Stimulated activated CD8-positive, alpha-beta memory T cell treated with anti-CD3 and anti-CD28 coated beads, Interleukin-2, amount 100 ng/mL, for 1 hour (primary cell): ENCODE measurements at places on chromosomes 16 and 17.

- no peak for DNase-seq
Observed at GRCh38 chr16:12453832-12454231, 349.9 kb downstream of the CPPED1 start.

DNA sequence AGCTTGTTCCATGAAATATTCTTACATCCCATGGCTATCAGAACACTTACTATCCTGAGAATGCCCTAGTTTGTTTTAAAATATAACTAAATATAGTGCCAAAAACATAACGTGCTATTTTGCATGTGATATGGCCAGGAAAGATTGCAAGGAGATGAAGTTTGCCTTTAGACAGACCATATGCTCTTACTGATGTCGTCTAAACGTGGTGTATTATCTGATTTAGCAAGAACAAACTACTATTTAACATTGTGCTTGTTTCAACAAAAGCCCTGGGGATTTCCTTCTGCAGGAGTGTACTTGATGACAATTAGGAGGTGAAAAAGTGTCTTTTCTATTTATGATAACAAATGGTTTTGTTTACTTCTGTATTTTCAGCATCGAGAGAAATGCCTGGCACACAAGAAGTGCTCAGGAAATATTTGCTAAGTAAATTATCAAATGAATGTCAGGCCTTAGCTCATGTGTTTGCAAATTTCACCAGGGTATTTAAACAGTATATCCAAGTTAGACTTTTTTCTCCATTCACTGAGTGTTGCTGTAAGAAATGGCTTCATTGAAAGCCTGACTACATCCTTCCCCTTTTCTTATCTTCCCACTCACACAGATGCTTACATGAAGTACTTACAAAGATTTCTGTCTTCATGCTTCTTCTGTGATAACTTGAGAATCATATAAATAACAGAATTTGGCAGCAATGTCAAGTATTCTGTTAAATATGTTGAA is 1033.6 kb downstream of the CDH8 start:
- DNase-seq = no peak

GRCh38 chr16:50263940-50264929 is 2.1 kb upstream of the ADCY7 start:
- no peak for DNase-seq

- DNase-seq = no peak
Observed at GRCh38 chr16:81447383-81448101, 2.9 kb downstream of the CMIP start.

GRCh38 chr17:81737947-81738800 is 26.1 kb downstream of the SLC25A10 start:
- DNase-seq = no peak

DNA sequence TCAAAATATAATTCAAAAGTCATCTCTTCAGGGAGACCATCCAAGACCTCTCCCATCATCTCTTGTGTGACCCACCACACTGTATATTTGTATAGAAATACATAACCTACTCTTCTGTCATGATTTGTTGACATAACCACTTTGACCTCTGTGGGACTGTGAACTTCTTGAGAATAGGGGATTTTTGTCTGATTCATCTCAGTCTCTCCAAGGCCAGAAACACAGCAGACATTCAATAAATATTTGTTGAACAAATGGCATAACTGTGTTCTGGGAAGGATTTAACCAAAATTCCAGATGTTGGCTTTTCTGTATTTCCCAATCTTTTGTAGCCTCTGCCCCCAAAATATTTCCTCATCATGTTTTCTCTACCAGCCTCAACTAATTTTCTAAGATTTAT is 169.7 kb downstream of the CDH11 start:
- no peak for DNase-seq

DNA sequence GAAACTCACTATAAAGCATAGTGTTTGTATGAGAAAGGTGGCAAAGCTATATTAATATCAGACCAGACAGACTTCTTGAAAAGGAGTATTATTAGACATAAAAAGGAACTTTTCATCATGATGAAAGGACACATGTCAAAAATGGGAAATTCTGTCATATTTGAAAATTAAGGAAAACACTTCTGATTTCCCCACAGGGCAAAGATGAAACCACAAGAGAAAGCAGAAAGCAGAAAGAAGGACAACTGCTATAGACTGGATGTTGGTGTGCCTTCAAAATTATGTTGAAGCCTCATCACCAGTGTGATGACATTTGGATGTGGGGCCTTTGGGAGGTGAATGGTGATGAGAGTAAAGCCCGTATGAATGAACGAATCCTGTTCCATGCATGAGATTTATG is 193.0 kb downstream of the STX8 start:
- DNase-seq = no peak

GRCh38 chr16:3027983-3028715 is 4.3 kb downstream of the THOC6 start:
- peak; percentile 78 for DNase-seq

GRCh38 chr16:84827897-84828296 is 8.1 kb downstream of the CRISPLD2 start:
- no peak for DNase-seq

DNA sequence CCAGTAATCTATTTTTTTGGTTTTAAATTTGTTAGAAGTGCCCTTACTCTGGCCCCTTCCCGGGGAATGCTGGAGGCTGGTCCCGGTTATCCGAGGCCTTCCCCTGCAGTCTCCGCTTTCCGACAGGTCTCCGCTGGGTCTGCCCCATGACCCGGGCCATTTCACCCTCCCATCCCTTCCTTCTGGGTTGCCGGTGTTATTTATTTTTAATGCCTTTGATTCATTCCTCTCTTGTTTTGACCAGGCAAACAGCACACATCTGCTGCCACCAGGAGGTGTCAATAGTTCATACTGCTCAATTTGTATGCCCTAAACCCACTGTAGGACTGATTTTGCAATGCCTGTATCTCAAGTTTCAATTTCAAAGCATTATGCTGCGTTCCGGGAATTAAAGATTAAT is 113.2 kb upstream of the IRX5 start:
- no peak for DNase-seq

DNA sequence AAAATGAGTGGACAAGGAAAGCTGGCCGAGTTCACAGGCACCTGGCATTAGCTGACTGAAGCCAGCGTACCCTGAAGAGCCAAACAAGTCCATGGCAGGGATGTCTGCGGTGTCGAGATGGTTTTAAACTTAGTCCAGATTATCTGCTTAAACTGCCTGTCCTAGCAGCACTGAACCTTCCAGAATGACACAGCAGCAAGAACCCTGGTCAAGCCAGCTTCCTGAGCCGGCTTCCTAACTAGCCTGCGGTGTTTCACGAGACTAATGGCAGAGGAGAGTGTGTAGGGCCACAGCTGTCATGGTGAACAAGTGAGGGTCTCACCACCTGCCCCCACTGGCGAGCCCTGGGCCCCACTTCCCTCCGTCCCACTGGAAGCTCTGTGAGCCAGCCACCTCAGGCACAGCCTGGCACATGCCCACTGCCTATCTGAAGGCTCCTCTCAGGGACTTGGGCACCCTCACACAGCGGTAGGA is 28.8 kb upstream of the MTSS2 start:
- no peak for DNase-seq

- no peak for DNase-seq
Observed at GRCh38 chr16:74521691-74522090, 85.2 kb downstream of the GLG1 start.
